ENCODE measurements at places on chromosomes 2 and 18.

GRCh38 chr2:196487417-196487816 lies 152.1 kb upstream of the CCDC150 start:
- no peak for DNase-seq

DNA sequence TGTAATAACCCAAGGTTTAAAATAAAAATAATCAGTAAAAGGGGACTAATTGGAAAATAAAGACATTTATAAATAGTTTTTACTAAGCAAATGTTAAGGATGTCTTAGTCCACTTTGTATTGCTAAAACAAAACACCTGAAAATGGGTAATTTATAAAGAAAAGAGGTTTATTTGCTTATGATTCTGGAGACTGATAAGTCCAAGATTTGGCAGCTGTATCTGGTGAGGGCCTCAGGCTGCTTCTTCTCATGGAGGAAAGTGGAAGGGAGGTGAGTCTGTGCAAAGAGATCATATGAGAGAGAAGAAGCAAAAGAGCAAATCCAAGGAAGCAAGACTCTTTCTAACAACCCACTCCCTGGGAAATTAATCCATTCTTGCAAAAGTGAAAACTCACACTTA lies 299.5 kb downstream of the DSC3 start:
- no peak for DNase-seq

DNA sequence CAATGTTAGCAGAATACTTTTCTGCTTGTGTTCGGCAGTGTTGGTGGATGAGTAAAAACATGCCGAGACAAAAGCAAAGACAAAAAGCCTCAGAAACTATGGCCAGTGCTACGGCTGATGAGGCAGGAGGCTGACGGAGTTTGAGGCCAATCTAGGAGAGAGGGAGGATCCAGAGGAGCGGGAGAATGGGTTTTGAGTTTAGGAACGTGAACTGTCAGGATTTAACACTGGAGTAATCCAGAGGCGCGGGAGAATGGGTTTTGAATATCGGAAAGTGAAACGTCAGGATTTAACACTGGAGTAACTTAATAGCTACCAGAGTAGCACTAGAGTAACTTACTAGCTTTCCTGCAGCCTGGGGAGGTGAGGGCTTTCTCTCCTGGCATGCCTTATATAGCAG lies 37.4 kb downstream of the LYPD6B start:
- no peak for DNase-seq

GRCh38 chr2:64967601-64968000 lies 21.6 kb upstream of the SLC1A4 start:
- no peak for DNase-seq

- no peak for DNase-seq
These were observed 130.1 kb downstream of the OLA1 start for GRCh38 chr2:174117951-174118930.

- no peak for DNase-seq
These were observed 85.3 kb downstream of the C1D start for GRCh38 chr2:67977464-67977863.

DNA sequence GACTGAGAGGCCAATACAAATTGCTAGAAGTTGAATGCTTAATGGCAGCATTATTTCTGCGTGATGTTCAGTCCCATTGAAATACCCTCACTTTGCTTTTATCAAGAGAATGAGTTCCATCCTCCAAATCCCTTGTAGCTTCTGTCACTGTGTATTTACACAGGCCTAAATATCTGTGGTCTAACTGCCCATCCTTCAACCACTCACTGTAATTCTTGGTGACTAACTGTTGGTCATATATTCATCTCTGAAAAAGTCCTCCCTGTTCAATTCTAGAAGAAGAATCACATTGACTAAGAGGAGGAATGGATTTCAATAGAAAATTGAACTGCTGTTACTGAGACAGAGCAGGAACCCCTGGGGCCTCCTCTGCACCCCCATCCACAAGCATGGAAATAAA lies 74.2 kb upstream of the L3MBTL4 start:
- no peak for DNase-seq

DNA sequence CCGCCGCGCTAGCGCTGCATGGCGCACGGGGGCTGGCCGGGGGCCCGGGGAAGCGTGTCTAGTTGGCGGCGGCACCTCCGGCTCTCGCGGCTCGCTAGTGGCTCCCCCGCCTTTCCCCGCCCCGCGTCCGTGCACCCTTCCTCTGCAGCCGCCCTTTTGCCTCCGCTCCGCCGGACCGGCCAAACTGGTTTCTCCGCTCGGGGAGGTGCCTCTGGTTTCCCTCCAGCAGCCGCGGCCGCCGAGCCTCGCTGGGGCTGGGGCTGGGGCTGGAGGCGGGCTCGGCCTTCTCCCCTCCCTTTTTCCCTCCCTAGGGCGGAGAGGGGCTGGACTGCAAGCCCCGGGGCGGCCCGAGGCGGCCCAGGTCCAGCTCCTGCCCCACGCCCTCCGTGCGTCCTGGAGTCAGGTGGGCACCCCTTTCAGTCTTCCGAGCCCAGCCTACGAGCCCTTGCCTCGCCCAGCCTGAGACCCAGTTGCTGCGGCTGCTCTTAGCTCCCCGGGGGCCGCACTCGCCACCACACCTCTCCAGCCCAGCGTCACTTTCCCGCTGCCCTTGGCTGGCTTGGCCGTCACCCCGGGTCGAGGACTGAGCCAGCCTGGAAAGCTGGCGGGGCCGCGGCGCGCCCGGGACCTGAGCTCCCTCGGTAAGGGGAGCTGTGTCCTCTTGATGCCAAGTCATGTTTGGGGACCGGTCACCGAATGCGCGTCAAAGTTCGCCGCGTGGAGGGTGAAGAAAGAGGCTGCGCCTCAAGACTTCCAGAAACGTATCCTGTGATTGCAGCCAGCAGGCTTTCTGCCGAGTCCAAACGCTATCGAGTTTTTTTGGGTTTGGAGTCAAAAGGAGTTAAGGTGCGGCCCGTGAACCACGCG lies at the start of gene ATP8B1:
Gene ATP8B1, minus strand, starts transcription at position 213 of the 867 bp plus-strand sequence. CDS start 71,508 bp downstream, outside the sequence.
- DNase-seq: no peak

DNA sequence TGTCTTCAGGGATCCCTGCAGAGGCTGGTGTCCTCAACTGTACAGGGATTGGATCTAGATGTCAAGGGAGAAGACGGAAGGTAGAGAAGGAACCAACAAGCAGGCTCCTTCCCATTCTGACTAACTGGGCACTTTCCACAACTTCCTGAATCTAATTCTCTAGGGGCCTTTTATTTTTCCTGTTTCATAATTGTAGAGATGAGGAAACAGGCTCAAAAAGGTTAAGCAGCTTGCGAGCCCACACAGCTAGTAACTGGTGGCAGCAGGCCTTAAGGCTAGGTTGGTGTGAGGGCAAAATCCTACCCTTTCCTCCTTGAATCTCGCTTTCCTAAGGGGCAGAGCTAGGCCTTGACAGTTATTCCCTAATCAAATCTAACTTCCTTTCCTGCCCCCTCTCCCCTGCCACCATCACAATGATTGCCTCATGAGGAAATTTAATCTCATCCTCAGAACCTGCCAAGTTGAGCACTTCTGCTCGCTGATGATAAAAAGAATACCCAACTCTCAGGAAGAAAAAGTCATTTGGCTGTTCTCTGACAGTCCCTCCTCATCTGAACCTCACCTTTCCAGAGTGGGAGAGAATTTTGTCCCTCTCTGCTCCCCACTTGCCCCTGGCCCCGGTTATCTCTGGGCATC lies 35.7 kb upstream of the POLE4 start:
- DNase-seq: no peak

DNA sequence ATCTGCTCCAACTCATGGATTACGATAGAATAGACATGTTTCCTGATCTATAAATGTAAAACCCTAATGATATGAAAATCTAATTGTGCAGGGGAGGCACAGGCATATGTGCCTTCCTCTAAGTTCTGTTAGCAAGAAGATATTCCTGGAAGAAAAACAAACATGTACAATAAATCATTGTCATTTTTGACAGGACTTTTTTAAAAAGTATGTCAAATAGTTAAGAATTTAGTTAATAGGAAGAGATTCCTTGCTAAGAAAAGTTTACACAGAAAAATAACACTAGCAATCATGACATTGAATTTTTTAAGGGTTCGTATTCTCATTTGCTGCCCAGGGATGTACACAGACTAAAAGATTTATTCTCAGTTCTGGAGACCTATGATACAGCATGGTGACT lies 15.3 kb upstream of the CREB1 start:
- no peak for DNase-seq

GRCh38 chr2:148560496-148560895 lies 84.1 kb upstream of the EPC2 start:
- DNase-seq: no peak

DNA sequence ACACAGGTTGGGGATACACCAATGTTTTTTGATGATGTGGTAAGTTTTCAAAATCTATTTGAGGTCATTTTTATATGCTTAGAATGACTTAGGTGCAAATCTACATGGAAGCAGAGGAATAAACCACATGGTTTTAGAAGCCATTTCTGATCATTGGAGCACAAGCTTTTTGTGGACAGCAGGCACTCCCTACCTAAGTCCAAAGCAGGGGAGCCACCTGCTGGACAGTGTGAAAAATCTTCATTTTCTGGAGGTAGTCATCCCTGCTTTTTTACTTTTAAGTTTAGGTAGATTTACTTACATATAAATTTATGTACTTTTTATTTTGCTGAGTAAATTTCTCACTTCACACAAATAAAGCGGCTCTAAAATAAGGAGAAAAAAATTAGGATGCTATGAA lies 323.2 kb downstream of the PLCL1 start:
- peak; percentile 12 for DNase-seq

DNA sequence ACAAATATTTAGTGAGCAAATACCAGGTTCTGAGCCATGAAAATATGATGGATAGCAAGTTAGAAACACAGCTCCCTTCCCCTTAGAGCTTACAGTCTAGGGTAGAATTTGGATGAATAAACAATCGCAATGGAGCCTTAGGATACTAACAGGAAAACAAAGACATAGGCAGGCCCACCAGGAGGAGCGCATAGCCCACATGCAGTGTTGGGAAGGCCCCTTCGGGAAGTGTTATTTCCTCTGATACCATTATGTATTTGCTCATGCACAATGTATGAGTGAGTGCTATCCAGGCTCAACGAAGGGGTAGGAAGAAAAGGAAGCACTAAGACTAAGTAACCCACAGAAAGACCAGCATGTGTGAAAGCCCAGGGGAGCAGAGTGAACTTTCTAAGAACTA lies 54.0 kb downstream of the RAB27B start:
- DNase-seq: no peak

DNA sequence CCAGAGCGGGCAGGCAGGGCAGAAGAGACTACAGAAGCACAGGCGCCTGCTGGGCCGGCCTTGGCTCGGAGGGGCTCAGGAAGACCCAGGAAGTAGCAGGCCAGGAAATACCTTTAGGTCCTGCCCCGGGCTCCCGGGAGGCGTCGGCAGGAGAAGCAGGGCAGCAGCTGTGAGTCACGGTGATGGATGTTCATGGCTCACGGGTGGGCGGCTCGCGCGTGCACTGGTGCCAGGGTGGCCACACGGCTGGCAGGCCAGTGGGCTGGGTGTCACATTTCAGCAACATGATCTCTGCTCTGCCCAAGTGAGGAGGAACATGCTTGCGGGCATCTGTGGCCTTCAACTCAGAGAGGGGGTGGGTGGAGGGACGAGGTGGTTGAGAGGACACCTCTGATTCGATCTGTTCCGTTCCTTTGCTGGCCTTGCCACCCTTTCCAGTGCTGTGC lies 139.3 kb downstream of the KLHL29 start:
- no peak for DNase-seq

DNA sequence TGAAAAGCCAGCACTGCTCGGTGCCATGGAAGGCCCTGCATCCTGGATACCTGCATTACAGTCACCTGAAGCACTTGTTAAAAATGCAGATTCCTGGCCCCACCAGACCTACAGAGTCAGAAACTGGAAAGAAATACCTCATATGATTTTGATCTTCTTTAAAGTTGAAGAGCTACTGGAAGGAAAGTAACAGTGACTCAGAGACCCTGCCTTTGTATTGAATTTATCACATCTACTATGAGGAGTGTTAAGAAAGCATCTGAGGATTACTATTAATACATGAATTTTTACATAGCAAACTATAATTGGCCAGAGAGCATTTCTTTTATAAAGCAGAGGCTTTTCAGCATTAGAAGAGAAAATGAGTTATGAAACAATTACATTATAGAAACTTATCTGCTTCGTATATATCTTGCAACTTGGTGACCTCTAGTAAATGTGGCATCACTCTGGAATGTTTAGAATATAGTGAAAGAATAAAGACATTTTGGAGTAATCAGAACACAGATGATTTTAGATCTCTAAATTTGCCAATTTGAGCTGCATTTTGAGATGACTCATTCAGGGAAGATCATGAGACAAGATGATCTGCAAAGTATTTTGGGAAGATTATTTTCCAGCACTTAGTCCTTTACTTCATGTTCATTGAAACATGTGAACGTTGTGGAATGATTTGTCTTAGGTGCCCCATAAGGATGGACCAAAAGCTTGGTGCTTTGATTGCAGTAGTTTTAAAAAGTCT lies 12.2 kb downstream of the PTPRM start:
- no peak for DNase-seq

GRCh38 chr2:144670080-144670479 lies 150.2 kb upstream of the ZEB2 start:
- no peak for DNase-seq

- no peak for DNase-seq
These were observed 150.2 kb downstream of the CCDC85A start for GRCh38 chr2:56333812-56334485.

DNA sequence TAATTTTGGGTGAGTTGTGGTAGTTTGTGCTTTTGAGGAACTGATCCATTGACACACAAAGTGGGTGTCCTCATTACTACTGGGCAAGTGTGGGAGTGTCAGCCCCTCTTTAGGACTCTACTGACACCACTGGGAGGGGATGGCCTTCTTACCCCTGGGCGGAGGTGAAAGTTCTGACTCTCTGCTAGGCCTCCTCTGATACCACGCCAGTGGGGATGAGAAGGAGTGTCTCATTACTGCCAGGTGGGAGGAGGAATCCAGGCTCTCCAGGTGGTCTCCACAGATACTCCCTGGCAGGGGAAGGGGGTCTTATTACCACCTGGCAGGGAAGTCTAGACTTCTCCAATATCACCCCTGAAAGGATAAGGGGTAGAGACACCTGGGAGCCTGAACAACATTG lies 9.1 kb downstream of the LCLAT1 start:
- DNase-seq: no peak

- no peak for DNase-seq
These were observed 68.9 kb downstream of the ZNF521 start for GRCh38 chr18:25282896-25283703.

DNA sequence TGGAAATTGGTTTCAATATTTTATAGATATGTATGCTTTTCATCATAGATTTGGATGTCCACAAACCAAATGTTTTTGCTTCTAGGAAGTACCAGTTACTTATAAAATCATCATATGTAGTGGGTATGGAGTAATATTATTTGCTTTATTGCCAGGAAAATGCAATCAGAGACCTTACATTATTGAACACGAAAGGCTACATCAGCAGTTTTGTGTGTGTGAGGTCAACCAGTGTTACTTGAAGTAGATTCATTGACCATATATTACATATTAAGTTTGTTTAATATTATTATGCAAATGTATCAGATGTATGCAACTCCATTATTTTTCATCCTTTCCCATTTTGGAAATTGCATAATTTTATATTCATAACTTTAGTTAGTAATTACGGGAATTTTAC lies 219.1 kb upstream of the MMADHC start:
- no peak for DNase-seq

DNA sequence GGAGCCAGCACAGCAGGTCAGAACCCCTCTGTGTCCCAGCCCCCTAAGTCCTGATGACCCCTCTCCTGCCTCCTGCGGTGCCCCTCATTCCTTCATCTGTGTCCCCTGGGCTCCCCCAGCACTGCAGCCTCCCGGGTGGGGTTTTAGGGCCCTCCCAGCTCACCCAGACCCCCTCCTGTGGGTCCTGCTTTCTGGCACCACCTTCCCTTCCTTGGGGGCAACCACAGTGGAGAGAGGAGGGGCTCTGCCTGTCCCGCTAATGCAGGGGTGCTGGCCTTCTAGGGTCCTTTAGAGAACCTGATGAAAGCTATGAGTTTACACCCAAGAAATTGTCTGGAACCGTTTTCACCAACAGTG lies 42.7 kb upstream of the ALPP start:
- DNase-seq: no peak

Data from stimulated activated CD4-positive, alpha-beta T cell treated with anti-CD3 and anti-CD28 coated beads, Interleukin-1b, Interleukin-23, amount 100 ng/mL, for 1 hour (primary cell).